ENCODE measurements at places on chromosomes 6 and 20.

DNA sequence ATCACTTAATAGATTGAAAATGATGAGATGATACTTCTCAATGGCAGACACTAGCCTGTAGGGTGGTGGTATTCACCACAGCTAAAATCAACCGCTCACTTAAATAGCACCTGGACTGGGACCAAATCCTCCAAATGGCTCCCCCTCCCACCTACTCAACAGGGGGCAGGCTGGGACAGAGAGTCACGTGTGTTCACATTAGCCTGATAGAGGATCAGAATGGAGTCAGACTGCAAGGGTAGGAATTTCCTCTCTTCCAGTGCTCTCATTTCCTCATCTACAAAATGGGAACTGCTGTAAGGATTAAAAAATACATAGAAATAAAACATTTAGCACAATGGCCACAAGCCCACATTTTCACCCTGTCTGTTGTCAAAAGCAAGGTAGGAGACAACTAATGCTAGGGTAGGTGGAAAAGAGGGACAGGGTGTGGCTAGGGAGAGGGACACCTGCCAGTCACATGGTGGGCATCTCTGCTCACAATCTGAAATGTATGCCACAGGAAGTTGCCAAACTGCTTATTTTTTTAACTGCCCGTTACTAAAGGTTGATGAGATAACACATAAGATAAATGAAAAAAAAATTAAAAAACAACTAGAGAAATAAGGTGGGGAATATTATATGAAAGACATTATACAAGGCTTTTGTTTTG is 55.3 kb downstream of the BACH2 start:
- no peak for DNase-seq

DNA sequence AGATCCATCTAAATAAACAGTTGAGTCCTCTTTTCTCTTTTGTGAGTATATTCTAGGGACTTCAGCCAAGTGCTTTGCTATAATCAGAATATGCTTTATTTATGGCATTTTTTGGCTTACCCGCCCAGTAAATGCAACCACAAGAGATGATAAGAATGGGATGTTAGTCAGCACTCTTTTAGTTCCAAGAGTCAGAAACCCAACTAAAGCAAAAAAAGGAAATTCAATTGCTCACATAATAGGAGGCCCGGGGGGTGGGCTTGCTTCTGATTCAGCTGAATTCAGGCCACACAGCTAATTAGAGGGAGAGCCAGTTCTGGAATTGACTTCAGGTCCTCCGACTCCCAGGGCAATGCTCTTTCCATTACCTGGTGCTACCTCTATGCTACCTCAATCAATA is 250.6 kb downstream of the FARS2 start:
- DNase-seq: no peak

- DNase-seq: no peak
Measured at GRCh38 chr6:152094992-152095592, 287.6 kb downstream of the ESR1 start.

- DNase-seq: no peak
Measured at GRCh38 chr6:77324866-77325265, 138.4 kb downstream of the HTR1B start.

- no peak for DNase-seq
Measured at GRCh38 chr20:3652676-3653596, 10.3 kb downstream of the GFRA4 start.

GRCh38 chr6:167579806-167580618 is 246.7 kb upstream of the AFDN start:
- DNase-seq: peak; percentile 2

DNA sequence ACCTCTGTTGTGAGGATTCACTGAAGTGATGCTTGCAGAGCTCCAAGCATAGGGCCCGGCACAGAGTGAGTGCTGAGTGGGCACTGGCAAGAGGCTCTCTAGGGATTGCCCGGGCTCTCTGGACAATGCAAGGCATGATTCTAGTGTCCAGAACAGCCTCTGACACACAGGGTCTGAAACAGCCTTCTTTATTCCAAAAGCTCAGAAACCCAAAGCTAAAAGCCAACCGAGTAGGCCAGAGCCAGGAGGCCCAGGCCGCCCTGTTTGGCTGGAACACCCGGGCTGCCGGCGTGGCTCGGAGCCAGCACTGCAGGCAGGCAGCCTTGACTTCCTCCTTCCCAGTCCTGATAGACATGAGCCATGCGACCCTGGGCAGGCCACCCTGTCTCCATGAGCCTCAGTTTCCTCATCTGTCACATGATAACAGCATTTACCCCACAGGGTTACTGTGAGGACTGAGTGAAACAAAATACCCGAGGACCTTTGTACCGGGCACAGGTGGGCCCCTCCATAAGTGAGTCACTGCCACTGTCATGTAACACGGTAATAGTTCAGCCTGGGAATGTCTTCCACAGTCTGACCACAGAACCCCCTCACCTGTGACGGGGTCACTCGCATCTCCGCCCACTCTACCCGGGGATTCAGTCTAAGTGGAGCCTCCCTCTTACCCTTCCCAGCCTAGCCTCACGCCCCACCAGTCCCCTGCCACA is 51.5 kb downstream of the PTPRT start:
- DNase-seq: no peak

DNA sequence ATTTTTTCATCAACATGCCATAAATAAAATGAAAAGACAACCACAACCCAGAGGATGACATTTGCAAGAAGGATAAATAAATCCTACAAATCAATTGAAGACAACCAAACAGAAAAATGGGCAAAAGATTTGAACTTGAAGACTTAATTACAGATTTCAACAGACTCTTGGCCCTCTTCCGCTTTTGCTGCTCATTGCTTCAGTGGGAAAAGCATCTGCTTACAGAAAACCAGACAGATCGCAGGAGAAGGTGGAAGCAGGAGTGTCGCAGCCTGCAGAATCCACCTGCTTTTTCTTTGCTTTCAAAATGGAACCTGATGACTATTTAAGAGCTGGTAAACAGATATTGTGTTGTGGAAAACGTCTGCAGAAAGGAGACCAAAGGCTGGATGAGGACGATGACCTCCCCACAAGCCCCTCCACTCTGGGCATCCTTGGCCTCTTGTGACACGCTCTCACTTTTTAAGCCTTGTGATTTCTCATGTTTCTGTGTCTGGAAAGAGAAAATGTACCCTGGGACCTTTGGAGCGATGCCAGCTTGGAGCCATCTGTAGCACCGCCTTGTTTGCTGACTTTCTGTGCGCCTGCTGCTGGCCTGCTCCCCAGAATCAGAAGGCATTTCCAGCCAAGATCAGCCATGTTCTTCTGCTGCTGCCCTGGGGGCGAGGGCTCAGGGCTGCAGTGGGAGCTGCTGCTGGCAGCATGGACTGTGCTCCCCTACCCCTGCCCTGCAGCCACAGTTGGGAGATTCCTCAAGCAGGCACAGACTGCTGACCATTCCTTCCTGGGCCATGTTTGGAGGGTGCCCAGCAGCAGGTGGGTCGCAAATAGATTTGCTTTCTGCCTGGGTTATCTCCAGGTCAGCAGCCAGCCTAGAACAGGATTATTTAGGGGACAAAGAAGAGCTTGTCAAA is 3.6 kb upstream of the CSTL1 start:
- no peak for DNase-seq

GRCh38 chr6:21360336-21360735 is 233.2 kb upstream of the SOX4 start:
- DNase-seq: no peak

- DNase-seq: no peak
Measured at GRCh38 chr6:150201285-150201684, 58.4 kb downstream of the PPP1R14C start.

DNA sequence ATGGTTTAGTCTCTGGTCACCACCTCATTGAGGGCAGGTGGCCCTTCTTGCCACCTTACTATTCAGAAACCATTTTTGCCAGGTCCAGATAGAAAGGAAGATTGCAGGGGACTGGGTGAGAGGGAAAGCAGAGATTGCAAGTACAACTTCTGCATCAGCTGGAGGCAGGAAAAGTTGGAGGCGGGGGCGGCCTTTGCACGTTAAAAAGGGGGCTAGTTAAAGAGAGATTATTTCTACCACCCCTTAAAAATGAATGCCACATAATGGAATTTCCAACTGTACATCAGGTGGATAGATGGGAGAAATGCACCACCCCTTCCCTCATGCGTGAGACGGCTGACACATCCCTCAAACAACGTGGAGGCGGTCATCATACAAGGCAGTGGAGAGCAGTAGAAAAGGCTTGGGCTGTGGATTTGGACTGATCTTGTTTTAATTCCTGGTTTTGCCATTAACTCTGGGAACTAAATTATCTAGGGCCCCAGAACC is 95.4 kb upstream of the CNKSR3 start:
- DNase-seq: no peak

DNA sequence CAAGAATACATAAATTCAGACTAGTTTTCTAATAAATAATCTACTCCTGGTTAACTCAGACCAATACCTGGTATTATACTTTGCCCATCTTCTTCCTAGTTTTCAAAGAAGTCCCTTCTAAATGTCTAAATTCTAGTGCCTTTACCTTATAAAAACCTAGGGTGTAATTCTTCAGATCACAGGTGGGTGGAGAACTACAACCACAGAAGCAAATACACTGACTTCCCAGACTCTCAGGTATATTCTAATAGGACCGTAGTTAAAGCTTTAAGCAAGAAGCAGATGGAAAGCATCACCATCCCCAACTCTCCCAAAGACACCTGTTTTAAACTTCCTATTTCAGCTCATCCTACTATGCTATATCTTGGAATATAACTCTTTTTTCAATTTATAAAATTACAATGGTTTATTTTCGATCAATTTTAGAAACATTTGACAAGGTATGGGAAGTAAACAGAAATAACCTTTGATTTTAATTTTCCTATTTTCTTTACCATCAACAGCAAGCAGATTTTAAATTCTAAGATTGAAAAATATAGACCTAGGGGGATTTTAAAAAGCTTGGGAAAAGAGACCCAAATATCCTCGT is 15.8 kb downstream of the MAN1A1 start:
- no peak for DNase-seq

DNA sequence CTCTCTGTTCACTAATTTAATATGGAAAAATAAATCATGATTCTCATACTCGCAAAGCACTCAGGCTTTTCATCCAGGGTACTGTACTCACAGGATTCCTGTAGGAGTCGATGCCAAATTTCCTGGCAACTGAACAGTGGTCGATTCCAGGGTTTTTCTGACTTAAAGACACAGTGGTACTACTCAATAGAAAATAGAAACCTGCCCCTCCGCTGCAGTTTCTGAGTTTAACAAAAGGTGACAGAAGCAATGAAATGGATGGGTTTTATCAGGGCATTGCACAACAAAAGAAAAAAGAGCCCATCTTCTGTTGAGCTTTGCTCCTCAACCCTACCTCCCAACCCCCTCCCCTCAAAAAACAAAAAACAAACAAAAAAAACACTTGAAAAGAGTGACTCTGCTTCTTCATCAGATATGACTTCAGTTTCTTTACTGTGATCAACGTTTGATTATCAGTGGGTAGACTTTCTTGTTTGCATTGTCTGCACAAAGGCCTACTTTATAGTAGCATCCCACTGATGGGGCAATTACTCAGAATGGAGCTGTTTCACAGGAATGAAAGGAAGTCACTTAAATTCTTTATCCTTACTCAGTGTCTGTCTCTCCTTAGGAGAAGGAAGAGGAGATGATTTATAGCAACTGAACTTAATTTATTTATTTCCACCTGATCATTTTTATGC is 96.2 kb upstream of the FOXO3 start:
- DNase-seq: no peak

DNA sequence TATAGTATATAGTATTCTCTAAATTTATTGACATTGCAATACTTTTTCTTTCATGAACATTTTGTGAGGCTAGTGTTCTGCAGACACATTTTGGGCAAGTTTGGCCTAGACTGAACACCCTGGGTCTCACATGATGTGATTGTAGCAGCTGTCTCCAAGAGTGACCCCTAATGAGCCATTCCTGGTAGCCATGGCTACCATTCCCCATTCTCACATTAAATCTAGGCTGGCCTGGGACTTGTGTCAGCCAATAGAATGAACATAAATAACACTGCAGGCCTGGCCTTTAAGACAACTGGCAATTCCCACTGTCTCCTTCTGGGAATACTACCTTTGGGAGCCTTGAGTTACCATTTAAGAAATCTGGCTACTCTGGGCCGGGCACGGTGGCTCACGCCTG is 38.0 kb upstream of the TASP1 start:
- DNase-seq: no peak

- DNase-seq: no peak
Measured at GRCh38 chr20:34952671-34953070, 2.9 kb downstream of the GSS start.

DNA sequence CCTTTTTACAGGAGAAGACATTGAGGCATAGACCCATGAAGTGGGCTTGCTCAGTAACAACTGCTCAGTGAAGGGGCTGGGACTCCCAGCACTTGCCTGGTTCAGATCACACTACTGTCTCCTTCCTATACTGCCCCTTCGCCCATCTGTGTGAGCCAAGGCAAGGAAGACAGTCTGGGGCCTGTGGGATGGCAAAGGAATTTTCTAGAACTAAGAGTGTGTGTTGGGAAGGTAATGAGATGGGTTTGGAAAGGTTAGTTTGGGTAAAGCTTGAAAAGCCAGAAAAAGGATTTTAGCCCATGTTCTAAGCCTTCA is 213.3 kb upstream of the AGPAT4 start:
- DNase-seq: no peak

GRCh38 chr6:36623547-36624459 is 29.6 kb downstream of the SRSF3 start:
- peak; percentile 83 for DNase-seq

- DNase-seq: no peak
Measured at GRCh38 chr6:37125774-37126492, 44.0 kb upstream of the PIM1 start.

- DNase-seq: no peak
Measured at GRCh38 chr6:147078106-147078505, 126.1 kb upstream of the STXBP5 start.

- no peak for DNase-seq
Measured at GRCh38 chr20:10800288-10800687, 126.5 kb upstream of the JAG1 start.

GRCh38 chr20:48908656-48909319 is 12.7 kb upstream of the ARFGEF2 start:
- no peak for DNase-seq

GRCh38 chr6:125728739-125729138 is 20.7 kb upstream of the HEY2 start:
- DNase-seq: no peak

DNA sequence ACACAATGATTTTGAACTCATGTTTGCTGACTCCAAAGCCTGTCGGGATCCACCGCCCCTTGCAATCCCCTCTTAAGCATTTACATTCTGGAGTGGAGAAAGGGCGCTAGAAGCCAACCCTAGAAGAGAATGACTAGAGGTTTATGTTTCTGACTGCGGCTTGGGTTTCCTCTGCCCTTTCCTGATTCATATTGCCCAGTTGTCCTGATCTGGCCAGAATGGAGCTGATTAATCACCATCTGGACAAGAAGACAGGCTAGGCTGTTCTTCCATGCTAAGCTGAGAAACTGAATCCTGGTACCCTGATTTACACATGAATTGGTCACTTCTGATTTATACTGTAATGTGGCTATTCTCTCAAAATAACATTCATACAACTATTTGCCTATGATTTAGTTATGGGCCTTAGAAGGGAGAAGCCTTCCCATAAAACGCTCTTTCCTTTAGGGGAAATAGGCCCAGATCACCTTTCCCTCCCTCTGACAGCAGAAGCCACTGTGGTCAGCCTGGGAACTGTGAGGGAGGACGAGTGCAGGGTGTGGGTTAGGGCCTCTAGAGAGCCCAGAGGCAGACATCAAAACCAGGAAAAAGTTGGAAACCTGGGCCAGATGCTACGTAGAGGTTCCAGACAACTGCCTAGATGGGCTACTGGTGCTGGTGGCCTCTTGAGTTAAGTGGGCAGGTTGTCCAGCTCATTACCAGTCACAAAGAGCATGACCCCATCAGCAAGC is 199.2 kb upstream of the PRDM1 start:
- DNase-seq: no peak

Measured in stimulated activated CD4-positive, alpha-beta T cell treated with anti-CD3 and anti-CD28 coated beads, Interleukin-2, amount 100 ng/mL, for 24 hours (primary cell).